ENCODE measurements at places on chromosomes 11 and 22. TPM values are rescaled to one million over a fixed set of nuclear protein-coding genes. Genes with fewer than 3 reads are reported as not detected.

DNA sequence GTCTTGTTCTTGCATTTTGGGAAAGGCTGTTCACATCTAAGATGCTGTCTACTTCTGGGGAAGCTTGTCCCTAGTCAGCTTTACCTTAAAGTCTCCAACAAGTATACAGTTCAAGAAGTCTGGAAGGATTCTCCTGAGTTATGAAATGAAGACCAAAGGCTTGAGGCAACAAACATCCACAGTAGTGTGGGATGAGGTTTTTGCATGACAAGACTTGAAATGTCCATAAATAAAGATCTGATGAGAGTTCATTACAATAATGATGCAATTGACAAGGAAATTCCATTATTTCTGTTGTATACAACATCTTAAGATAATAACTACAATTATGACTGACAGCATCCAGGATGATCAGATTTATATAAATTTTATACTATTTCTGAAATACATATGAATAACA is 21.3 kb upstream of the KDM4E start:
- H3K27me3 ChIP-seq, result no peaks in the 10 kb centered on the region
- DNase-seq, result no peak
- no peak overlapping the region for H3K4me3 ChIP-seq
- no peaks in the 10 kb centered on the region for H3K4me1 ChIP-seq
- no peaks in the 10 kb centered on the region for H3K36me3 ChIP-seq

The DNAJB13 gene
- total RNA-seq, result 0.48 TPM

GRCh38 chr11:13897646-13898276 is 64.8 kb upstream of the SPON1 start:
- H3K27me3 ChIP-seq, result no peaks in the 10 kb centered on the region
- no peak overlapping the region for H3K27ac ChIP-seq
- no peak overlapping the region for H3K4me3 ChIP-seq
- no peaks in the 10 kb centered on the region for H3K36me3 ChIP-seq

DNA sequence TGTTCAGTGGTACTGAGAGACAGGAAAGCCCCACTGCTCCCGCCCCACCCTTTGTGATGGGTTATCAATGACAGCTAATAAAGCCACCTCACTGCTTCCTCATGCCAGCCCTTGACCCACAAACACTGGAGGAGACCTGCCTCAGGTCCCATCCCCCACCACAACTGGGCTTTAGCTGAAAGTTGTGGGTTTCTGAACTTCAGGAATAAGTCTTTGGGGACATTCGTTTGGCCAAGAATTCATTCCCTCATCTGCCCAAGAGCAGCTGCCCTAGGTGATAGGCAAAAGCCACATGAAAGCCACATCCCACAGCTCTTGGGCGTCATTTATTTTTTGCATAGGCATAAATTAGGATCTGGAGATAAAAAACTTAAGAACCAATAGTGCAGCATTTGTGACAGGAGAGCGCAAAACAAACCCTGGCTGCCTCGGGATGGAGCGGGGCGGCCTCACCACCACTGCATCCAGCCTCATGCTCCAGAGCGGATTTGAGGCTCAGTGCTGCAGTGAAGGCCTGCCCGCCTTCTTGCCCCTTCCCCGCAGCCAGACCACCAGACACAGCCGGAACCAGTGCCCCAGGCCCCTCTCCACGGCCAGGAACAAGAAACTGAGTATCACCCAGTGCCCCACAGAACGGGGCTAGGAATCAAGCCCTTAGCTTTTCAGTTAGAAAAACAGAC is 21.2 kb downstream of the SUN2 start:
- H3K4me1 ChIP-seq, result peaks cover 20% of the 10 kb centered on the region
- DNase-seq, result peak; percentile 36
- no peak overlapping the region for H3K4me3 ChIP-seq
- H3K27ac ChIP-seq, result peak overlapping the region; percentile 71
- no peaks in the 10 kb centered on the region for H3K27me3 ChIP-seq
- no peaks in the 10 kb centered on the region for H3K36me3 ChIP-seq

DNA sequence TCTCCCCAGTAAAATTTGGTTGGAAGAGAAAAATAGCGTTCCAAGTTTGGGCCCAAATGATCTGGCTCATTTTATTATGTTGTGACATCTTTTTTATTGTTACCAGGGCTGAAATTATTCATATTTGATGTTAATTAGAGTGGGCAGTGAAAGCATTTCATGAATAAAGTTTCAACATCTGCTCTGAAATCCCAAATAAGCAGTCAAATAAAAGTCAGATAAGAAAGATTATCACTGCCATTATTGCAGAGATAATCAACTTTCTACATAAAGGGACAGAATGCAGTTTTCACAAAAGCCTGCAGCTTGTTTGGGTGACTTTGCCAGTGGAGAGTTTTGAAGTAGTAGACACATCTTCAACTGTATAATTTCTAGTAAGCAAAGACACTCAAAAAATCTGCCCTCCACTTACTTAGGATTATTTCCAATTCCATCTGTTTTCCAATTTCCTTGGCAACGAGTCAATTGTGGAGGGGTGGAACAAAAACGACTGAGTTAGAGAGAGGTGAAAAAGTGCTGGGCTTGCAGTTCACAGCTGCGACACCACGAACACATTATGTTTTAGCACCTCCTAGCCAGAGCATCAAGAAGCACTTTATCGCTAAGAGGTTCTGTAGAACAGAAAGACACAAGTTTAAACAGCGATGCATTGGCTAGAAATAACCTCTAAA is 9.0 kb downstream of the TECTA start:
- H3K4me3 ChIP-seq, result no peak overlapping the region
- H3K27me3 ChIP-seq, result no peaks in the 10 kb centered on the region
- no peak overlapping the region for H3K27ac ChIP-seq
- no peak for DNase-seq
- peaks cover 4% of the 10 kb centered on the region for H3K4me1 ChIP-seq

DNA sequence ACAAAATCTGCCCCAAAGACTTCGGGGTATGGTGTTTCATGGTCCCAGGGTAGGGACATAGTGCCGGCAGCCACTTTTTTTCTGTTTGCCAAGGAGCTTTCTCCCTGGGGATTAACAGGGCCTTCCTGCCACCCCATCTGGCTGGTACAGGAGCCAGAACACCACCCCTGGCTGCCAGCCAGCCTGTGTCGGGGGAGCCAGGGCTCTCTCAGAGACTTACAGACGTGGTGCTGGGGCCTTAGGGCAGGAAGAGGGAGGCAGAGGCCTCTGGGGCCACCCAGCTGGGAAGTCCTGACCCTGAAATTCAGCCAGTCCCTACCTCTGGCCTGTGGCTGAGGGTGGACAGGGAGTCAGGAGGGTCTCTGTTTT is 52.4 kb upstream of the CDON start:
- no peak overlapping the region for H3K4me3 ChIP-seq
- peaks cover 26% of the 10 kb centered on the region for H3K4me1 ChIP-seq
- H3K36me3 ChIP-seq, result no peaks in the 10 kb centered on the region
- peak; percentile 75 for DNase-seq
- H3K27ac ChIP-seq, result peak overlapping the region; percentile 28

The FAM180B gene
- not detected for total RNA-seq

- H3K27me3 ChIP-seq, result no peaks in the 10 kb centered on the region
- H3K4me3 ChIP-seq, result no peak overlapping the region
- H3K27ac ChIP-seq, result no peak overlapping the region
Observed at GRCh38 chr11:130054966-130055365, 14.7 kb upstream of the APLP2 start.

Data from ovary (tissue), 10 donors.